ENCODE measurements at places on chromosomes 5 and 9. TPM values are rescaled to one million over a fixed set of nuclear protein-coding genes. Genes with fewer than 3 reads are reported as not detected.

DNA sequence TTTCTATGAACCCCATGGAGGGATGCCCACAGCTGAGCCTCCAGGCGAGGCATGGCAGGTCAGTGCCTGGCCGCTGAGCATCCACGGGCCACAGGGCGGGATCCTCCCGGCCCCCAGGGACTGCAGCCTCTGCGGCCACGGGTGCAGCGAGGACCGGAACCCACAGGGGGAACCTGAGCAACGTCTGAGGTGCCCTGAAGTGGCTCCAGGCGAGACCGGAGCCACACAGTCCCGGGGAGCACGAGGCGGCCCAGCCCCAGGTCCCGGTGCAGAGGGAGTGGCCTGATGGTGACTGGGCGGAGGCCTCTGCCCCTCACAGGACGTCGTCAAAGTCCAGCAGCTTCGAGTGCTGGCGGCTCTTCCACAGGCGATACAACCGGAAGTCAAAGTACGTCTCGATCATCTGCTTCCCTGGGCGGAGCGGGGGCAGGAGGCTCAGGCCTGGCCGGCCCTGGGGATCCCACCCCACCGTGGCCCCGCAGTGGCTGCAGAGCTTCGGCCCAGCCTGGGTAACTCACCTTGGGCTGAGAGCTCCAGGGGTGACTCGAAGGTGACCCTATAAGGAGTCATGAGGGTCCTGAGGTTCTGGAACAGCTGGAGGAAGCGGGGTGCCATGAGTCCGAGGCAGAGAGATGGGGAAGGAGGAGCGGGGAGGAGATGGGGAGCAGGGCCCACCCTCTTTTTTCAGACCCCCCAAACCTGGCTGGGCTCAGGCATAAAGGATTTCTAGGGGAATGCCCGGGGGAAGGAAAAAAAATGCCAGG, 8.1 kb upstream of the ENTPD8 start:
- DNase-seq: peak; percentile 58
- peaks cover 25% of the 10 kb centered on the region for H3K4me1 ChIP-seq
- H3K36me3 ChIP-seq: no peaks in the 10 kb centered on the region
- no peak overlapping the region for H3K4me3 ChIP-seq
- no peak overlapping the region for H3K27ac ChIP-seq

DNA sequence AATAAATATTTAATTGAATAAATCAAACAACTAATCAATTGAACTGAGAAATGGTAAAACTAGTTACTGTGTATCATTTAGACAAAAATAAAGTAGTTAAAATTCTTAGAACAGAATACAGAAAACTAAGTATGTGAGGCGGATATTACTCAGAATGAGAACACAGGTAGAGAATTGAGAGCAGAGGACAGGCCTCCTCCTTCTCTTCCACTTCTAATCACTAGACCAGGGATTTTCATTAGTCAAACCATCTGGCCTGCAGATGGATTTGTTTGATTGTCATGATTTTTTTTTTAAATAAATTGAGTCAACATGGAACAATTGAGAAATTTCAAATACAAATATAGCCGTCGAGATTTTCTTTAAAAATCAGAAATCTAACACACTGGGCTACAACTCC, 198.6 kb upstream of the HMHB1 start:
- H3K4me1 ChIP-seq: peaks cover 15% of the 10 kb centered on the region
- peaks cover 31% of the 10 kb centered on the region for H3K36me3 ChIP-seq
- DNase-seq: no peak
- no peak overlapping the region for H3K27ac ChIP-seq
- no peaks in the 10 kb centered on the region for H3K27me3 ChIP-seq
- no peak overlapping the region for H3K4me3 ChIP-seq

- no peak overlapping the region for H3K4me3 ChIP-seq
- H3K27me3 ChIP-seq: peaks cover 2% of the 10 kb centered on the region
- H3K4me1 ChIP-seq: peaks cover 7% of the 10 kb centered on the region
- H3K27ac ChIP-seq: no peak overlapping the region
These were observed 27.1 kb downstream of the ZDHHC11B start for GRCh38 chr5:757346-757930.

- no peak for DNase-seq
- no peaks in the 10 kb centered on the region for H3K4me1 ChIP-seq
- no peak overlapping the region for H3K27ac ChIP-seq
- no peaks in the 10 kb centered on the region for H3K27me3 ChIP-seq
- no peak overlapping the region for H3K4me3 ChIP-seq
- no peaks in the 10 kb centered on the region for H3K36me3 ChIP-seq
These were observed 331.3 kb upstream of the KIF2A start for GRCh38 chr5:61974680-61975079.

Gene ATP6V1G1
- 21.2 TPM for total RNA-seq

GRCh38 chr5:140038373-140038957, 4.6 kb downstream of the NRG2 start:
- H3K4me1 ChIP-seq: peaks cover 14% of the 10 kb centered on the region
- H3K27ac ChIP-seq: no peak overlapping the region
- H3K36me3 ChIP-seq: no peaks in the 10 kb centered on the region
- peaks cover 59% of the 10 kb centered on the region for H3K27me3 ChIP-seq
- no peak for DNase-seq
- peak overlapping the region; percentile 44 for H3K4me3 ChIP-seq

Gene LHX2
- total RNA-seq: not detected

DNA sequence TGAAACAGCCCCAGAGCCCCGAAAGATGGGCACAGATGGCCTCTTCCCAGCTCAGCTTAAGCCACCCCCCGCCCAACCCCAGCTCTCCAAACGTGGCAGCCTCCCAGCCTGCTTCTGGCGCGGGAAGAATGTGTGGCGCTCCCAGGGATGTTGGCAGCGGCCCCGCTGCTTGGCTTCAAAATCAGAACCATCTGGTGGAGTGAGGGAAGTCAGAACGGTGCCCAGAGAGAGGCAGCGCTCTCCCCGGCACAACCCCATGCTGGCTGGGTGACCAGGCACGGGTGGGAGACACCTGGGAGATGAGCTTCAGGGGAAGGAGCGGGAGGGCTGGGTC, 72.7 kb upstream of the ORM1 start:
- DNase-seq: no peak
- no peaks in the 10 kb centered on the region for H3K4me1 ChIP-seq
- no peak overlapping the region for H3K27ac ChIP-seq
- H3K4me3 ChIP-seq: no peak overlapping the region
- no peaks in the 10 kb centered on the region for H3K36me3 ChIP-seq
